Activated CD4-positive, alpha-beta T cell treated with anti-CD3 and anti-CD28 coated beads, Interleukin-2, amount 50 U/mL, for 24 hours (primary cell): ENCODE measurements at places on chromosomes 11 and 22.

GRCh38 chr22:39482768-39483167 is 19.3 kb upstream of the MIEF1 start:
- DNase-seq = no peak

DNA sequence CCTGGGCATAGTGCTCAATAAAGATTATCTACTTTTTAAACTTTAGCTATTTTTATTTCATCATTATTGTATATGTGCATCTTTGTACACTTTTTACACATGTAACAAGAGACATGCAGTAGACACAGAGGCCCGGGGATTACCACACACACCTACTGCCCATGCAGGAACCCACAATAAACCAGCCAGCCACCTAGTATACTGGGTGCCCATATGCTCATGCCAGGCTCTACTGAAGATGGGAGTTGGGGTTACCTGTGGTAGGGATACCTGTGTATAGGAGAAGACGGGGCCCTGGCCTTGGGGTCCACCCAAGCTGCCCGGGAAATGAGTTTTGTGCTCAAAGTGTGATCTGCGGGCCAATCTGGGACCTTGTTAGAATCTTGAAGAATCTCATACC is 31.2 kb upstream of the P2RY2 start:
- DNase-seq = no peak

DNA sequence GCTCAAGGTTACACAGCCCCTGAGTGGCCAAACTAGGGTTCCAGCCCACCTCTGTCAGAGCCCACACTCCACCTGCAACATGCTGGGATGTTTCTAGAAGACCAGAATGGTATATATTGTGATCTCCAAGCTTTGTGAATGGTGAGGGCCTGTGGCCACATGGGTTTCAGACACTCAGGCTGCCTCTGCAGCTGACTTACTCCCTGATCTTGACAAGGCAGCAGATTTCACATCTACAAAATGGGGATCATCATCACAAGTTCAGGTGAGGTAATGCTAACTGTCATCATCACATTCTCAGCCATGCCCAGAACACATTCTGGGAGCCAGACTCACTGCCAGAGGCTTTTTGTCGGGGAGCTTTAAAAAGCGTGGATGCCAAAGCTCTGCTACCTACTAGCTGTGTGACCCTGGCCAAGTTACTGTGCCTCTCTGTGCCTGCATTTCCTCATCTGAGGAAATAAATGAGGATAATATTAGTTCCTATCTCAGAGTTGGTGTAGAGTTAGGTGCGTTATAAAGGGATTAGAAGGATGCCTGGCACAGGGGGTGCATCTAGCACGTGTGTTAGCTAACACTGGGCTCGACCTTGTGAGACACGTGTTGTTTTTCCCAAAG is 24.9 kb upstream of the WNT11 start:
- DNase-seq = no peak

DNA sequence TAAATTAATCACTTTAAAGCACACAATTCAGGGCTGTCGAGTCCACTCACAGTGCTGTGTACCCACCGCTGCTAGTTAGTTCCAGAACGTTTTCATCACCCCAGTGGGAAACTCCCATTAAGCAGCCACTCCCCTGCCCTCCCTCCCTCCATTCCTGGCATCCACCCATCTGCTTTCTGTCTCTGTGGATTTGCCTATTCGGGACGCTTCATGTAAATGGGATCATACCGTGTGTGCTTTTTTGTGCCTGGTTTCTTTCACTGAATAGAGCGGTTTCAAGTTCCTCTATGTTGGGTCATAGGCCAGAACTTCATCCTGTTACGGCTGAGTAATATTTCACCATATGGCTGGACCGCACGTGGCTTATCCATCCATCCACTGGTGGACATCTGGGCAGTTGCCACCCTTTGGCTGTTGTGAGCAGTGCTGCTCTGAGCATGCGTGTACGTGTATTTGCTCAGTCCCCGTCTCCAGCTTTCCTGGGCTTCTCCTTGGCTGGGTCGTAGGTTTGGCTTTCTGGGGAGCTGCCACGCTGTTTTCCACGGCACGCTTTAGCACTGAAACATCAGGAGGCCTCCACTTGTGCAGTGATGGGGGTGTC is 30.1 kb downstream of the ARHGAP8 start:
- no peak for DNase-seq

- no peak for DNase-seq
Measured at GRCh38 chr22:40592352-40593113, 44.0 kb downstream of the MRTFA start.

DNA sequence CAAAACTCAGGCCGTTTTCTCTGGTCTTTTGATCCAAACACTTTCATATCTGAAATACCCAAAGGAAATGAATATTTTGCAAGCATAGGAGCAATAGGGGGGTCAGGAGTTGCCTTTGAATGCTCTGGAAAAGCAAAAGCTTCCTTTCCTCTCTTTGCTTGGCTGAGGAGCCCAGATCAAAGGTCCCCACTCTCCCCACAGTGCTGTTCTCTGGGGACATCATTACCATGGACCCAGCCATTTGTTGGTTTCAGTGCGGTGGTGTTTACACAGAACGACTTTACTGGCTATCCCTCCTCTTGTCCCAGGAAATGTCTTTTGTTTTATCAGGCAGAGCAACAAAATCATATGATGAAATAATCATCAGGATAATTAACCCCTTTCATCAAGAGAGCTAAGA is 1089.1 kb downstream of the TBC1D22A start:
- DNase-seq = no peak

DNA sequence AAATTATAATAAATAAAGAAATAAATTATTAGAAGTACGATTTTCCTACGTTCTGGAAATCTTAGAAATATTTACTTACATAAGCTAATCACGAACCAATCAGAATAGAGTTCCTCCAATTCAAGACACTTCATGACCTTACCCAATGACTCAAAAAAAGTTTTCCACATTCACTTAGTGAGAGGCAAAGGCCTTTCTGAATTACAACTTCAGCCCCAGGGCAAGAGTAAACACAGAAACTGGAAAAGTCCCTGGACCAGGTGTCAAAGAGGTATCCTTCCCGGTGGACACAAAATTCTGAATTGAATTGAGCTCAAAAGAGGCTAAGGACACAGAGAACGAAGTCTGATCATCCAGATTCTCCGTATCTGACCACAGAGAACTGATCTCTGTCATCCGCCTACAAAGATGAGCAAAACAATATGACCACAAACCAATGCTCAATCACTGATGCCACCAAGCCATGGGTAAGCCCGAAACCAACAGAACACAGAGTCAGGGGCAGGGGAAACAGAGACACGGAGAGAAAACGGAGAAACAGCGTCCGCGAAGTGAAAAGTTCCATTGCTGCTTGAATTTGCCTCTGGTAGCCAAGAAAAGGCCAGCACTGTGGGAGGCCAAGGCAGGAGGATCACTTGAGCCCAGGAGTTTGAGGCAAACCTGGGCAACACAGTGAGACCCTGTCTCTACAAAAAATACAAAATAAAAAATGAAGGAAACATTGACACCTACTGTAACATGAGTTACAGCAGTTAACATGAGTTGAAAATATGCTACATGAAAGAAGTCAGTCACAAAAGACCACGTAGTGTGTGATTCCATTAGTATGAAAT is 6.8 kb downstream of the BID start:
- peak; percentile 32 for DNase-seq

- no peak for DNase-seq
Measured at GRCh38 chr11:47765086-47765485, 2.1 kb downstream of the FNBP4 start.

- DNase-seq = no peak
Measured at GRCh38 chr11:85089654-85090053, 537.5 kb downstream of the DLG2 start.

- DNase-seq = no peak
Measured at GRCh38 chr11:125494974-125495725, 915 bp downstream of the FEZ1 start.

- DNase-seq = no peak
Measured at GRCh38 chr22:47061226-47061625, 298.8 kb downstream of the TBC1D22A start.

- no peak for DNase-seq
Measured at GRCh38 chr22:26482161-26482560, 1.4 kb downstream of the HPS4 start.

DNA sequence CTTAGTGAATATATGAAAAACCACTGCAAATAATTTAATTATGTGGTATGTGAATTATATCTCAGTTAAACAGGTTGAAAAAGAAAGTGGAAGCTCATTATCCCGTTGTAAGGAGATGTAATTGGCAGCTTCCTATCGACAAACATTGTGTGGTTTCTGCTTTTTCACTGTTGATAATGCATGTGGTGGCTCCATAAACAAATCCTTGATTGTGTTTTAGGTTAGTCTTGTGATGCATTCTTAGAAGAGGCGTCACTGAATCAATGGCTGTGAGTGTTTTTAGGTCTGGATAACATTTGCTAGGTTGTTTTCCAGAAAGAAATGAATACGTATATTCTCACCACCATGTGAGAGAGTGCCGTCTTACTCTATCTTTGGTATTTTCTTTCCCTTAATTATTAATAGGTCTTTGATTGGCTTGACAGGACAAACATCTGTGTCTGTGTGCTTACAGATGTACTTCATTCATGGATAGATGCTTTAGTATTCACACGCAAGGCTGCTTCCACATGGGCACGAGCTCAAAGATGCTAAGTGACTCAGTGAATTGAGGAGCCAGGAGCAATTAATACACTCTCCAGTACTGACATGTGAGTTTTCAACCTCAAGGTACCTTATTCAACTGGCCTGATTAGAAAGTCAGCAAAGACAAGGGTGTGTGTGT is 166.7 kb downstream of the TBC1D22A start:
- DNase-seq = no peak

DNA sequence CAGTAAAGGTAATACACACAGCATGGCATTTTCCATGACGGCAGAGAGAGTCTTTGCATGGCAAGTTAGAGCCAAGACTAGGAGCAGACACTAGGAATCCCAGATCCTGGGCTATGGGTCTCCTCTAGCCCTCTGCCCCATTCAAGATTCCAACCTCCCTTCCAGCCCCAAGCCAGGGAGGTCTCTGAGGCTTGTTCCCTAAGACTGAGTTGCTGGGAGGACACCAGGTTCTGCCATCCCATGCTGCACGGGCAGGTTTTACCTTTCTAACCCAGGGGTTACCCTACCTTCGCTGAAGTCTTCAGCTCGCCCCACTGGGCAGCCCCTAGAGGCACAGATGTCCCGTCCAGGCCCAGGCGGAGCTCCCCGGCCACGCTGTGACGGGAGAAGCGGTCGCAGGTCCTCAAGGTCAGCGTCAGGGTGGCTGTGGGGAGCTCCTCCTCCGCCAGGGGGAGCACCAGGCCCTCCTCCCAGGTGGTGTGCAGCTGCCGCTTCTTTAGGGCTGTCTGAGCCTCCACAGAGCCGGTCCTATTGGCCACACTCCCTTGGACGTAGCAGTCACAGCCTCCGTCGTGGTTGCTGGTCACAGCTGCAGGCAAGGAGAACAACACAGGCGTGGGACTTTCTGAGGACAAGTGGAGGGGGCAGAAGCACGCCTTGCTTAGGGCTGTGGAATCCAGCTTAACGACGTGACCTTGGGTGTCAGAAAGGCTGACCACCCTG is 33.8 kb downstream of the SYT13 start:
- DNase-seq = no peak

GRCh38 chr22:36764060-36764459 is 11.9 kb downstream of the IFT27 start:
- DNase-seq = no peak
